ENCODE measurements at places on chromosomes 2 and 18. TPM values are rescaled to one million over a fixed set of nuclear protein-coding genes. Genes with fewer than 3 reads are reported as not detected.

Gene SNTG2
- polyA plus RNA-seq, result 2.8 TPM

Gene FBLN7
- polyA plus RNA-seq, result 7.1 TPM

Gene ZNF24
- 13.4 TPM for polyA plus RNA-seq

Gene CROCC2
- polyA plus RNA-seq, result 0.02 TPM

Gene LIPG
- 1.0 TPM for polyA plus RNA-seq

Gene SCN7A
- polyA plus RNA-seq, result 0.80 TPM

Gene REEP1
- polyA plus RNA-seq, result 1.1 TPM

Gene RAB27B
- polyA plus RNA-seq, result 1.2 TPM

Gene LHCGR
- not detected for polyA plus RNA-seq

Gene NCOA1
- 7.3 TPM for polyA plus RNA-seq

Gene NTSR2
- polyA plus RNA-seq, result 1.3 TPM

Gene LRRTM1
- 0.04 TPM for polyA plus RNA-seq

Gene TMEM37
- polyA plus RNA-seq, result 6.0 TPM

Gene FBXO48
- 0.48 TPM for polyA plus RNA-seq

Gene PSMA8
- not detected for polyA plus RNA-seq

Gene GLI2
- polyA plus RNA-seq, result 0.09 TPM

Gene ONECUT2
- 0.01 TPM for polyA plus RNA-seq

Gene CCDC121
- 1.7 TPM for polyA plus RNA-seq

Gene STEAP3
- polyA plus RNA-seq, result 14.8 TPM
